ENCODE measurements at places on chromosomes 7 and 10. TPM values are rescaled to one million over a fixed set of nuclear protein-coding genes. Genes with fewer than 3 reads are reported as not detected.

DNA sequence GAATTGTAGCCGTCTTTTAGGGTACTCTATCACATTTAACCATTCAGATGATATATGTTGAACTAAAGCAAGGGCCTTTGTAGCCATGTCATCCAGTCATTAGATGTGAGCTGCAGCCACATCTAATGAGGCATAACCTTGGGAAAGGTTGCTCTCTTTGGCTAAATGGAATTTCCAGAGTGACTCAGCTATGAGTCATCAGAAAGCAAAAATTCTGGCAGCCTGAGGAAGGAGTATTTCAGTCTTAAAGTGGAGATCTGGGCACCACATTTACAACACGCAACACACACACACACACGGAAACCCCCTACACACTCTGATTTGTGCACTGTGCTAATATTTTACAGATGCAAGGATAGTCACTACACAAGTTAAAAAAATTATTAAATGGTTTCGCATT lies 176.9 kb upstream of the ZWINT start:
- no peak for DNase-seq
- H3K27ac ChIP-seq: no peak overlapping the region
- no peaks in the 10 kb centered on the region for H3K27me3 ChIP-seq
- no peaks in the 10 kb centered on the region for H3K36me3 ChIP-seq
- H3K4me3 ChIP-seq: no peak overlapping the region

- H3K4me1 ChIP-seq: no peaks in the 10 kb centered on the region
- H3K27ac ChIP-seq: no peak overlapping the region
- no peak overlapping the region for H3K4me3 ChIP-seq
- peaks cover 2% of the 10 kb centered on the region for H3K27me3 ChIP-seq
These were observed 51.4 kb downstream of the PKD1L1 start for GRCh38 chr7:47896809-47897423.

DNA sequence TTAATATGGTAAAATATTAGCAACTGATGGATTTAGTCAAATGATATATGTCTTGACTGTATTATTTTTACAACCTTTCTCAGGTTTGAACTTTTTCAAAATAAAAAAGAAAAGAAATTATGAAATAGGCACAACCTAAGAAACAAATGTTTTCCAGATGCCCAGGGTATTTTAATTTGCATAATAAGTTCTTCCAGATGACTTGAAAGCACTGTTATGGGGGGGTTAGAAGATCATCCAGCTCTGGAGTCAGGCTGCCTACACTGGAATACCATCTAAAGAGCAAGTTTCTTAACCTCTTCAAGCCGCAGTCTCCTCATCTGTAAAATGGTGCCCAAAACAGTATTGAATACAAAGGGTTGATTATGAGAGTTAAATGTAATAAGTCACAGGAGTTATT lies 32.1 kb downstream of the CREB3L2 start:
- peaks cover 11% of the 10 kb centered on the region for H3K4me1 ChIP-seq
- no peak for DNase-seq
- H3K36me3 ChIP-seq: peaks cover 4% of the 10 kb centered on the region

GRCh38 chr10:132600416-132600815 lies 62.8 kb downstream of the INPP5A start:
- H3K27me3 ChIP-seq: no peaks in the 10 kb centered on the region
- H3K4me3 ChIP-seq: no peak overlapping the region
- H3K4me1 ChIP-seq: peaks cover 42% of the 10 kb centered on the region
- H3K36me3 ChIP-seq: peaks cover 25% of the 10 kb centered on the region

DNA sequence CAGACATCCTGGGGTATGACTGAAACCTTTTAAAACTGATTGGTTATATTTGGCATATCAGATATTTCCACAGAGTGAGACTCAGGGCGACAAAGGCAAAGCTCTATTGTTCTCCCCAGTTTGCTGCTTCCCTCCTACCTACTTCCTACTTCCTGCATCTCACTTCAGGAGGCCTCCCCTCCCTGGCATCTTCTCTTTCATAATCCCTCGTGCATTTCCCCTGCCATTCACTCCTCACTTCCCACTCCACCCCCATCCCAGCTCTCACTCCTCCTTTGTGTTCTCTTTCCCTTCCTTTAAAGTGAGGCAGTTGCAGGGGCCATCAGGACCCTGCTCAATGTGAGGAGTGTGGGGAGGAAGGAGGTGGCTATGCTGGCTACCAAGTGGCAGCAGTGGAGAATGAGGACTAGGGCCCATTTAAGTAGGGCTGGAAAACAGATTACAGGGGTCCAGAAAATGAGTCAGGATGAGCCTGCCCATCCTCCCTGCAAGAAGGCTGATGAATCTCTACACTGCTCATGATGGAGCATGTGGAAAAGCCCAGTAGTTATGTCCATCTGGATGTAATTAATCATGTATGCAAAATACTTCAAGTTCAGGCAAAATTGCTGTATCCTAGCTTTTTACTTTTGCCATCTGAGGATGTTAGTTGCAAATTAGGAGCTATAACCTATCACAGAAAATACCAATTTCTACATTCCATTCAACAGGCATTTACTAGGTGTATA lies 311.8 kb upstream of the IMMP2L start:
- H3K4me1 ChIP-seq: no peaks in the 10 kb centered on the region
- H3K36me3 ChIP-seq: no peaks in the 10 kb centered on the region
- H3K4me3 ChIP-seq: no peak overlapping the region
- H3K27me3 ChIP-seq: no peaks in the 10 kb centered on the region
- H3K27ac ChIP-seq: no peak overlapping the region
- DNase-seq: no peak

NEURL1 gene
- 0.93 TPM for total RNA-seq

DNA sequence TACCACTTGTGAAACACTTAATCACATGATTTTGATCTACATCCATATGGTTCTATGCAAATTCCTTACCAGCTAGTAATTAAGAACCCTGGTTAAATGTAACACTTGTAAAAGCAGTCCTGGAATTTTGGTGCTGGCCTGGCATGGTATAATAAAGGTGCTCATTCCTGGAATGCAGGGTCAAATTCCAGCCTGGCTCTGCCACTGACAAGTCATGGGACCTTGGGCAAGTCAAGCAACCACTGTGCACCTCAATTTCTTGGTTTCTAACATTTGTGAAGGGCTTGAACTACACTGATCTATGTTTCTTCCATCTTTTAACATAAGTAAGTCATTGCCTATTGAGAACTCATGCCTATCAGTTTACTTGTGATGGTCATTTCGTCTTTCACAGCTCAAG lies 91.9 kb upstream of the PIK3CG start:
- DNase-seq: no peak
- H3K27me3 ChIP-seq: peaks cover 2% of the 10 kb centered on the region

DNA sequence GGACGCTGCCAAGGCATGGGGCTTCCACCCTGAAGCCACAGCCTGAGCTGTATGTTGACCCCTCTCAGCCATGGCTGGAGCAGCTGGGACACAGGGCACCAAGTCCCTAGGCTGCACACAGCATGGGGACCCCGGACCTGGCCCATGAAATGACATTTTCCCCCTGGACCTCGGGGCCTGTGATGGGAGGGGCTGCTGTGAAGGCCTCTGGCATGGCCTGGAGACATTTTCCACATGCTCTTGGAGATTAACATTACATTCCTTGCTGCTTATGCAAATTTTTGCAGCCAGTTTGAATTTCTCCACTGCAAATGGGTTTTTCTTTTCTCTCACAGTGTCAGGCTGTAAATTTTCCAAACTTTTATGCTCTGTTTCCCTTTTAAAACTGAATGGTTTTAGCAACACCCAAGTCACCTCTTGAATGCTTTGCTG lies 463.6 kb downstream of the ZWINT start:
- no peak overlapping the region for H3K27ac ChIP-seq
- no peaks in the 10 kb centered on the region for H3K27me3 ChIP-seq
- H3K4me3 ChIP-seq: no peak overlapping the region
- no peaks in the 10 kb centered on the region for H3K36me3 ChIP-seq

DNA sequence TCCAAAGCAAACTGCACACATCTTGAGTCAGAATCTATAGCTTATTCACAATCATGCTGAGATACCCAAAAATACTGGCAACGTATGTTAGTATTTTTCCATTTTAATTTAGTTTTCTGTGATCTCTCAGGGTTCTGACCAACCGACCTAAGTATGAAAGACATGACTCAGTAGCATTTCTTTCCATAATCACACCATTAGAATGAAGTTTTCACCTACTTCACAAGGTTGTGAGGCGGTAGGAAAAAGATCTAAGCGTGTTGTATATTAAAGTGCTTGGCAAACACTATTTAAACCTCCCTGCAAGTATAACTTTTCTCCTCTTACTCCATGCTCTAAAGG lies 49.1 kb downstream of the PLCE1 start:
- H3K27ac ChIP-seq: no peak overlapping the region
- H3K36me3 ChIP-seq: no peaks in the 10 kb centered on the region
- no peak for DNase-seq
- H3K4me3 ChIP-seq: no peak overlapping the region
- no peaks in the 10 kb centered on the region for H3K4me1 ChIP-seq

DNA sequence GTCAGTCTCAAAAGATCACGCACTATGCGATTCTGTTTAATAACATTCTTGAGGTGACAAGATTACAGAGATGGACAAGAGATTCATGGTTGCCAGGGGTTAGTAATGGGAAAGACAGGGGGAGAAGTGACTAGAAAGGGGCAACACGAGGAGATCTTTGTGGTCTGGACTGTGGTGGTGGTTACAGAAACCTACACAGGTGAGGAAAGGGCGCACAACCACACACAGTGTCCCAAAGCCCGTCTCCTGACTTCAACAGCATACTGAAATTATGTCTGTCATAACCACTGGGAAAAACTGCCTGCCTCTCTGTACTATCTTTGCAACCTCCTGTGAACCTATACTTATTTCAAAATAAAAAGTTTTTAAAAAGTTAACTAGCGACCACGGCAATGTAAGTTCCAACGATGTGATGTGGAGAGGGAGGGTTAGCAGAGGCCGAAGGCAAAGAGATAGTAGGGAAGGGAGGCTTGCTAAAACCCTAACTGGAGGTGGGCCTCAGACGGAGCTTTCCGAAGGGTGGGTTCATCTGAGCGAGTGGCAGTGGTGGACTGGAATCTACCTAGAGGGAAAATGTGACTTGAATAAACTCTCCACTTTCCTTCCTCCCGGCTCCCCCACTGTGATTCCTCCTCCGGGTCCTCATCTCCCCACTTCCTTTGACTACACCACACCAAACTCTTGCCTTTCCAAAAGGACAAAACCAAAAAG lies 43.7 kb downstream of the GNA12 start:
- H3K27me3 ChIP-seq: no peaks in the 10 kb centered on the region
- H3K36me3 ChIP-seq: peaks cover 4% of the 10 kb centered on the region
- no peak for DNase-seq
- H3K4me3 ChIP-seq: no peak overlapping the region
- peaks cover 70% of the 10 kb centered on the region for H3K4me1 ChIP-seq
- H3K27ac ChIP-seq: peak overlapping the region; percentile 27

FXYD4 gene
- total RNA-seq: not detected

ZNF248 gene
- total RNA-seq: 9.2 TPM

- H3K27me3 ChIP-seq: no peaks in the 10 kb centered on the region
- H3K4me1 ChIP-seq: peaks cover 8% of the 10 kb centered on the region
- no peak overlapping the region for H3K4me3 ChIP-seq
- H3K36me3 ChIP-seq: peaks cover 42% of the 10 kb centered on the region
- DNase-seq: no peak
- no peak overlapping the region for H3K27ac ChIP-seq
These were observed 205.7 kb downstream of the EBF3 start for GRCh38 chr10:129758207-129759021.
